ENCODE measurements at places on chromosomes 3 and 15. TPM values are rescaled to one million over a fixed set of nuclear protein-coding genes. Genes with fewer than 3 reads are reported as not detected.

Gene ECE2
- total RNA-seq = not detected

- H3K4me1 ChIP-seq = peaks cover 3% of the 10 kb centered on the region
- no peak overlapping the region for H3K27ac ChIP-seq
- no peak for DNase-seq
- H3K27me3 ChIP-seq = peaks cover 2% of the 10 kb centered on the region
- peaks cover 10% of the 10 kb centered on the region for H3K36me3 ChIP-seq
These were observed 132.4 kb upstream of the LPP start for GRCh38 chr3:188021502-188022040.

Gene ZIC4
- not detected for total RNA-seq

- H3K4me3 ChIP-seq = no peak overlapping the region
- no peak for DNase-seq
- H3K27ac ChIP-seq = no peak overlapping the region
- H3K36me3 ChIP-seq = no peaks in the 10 kb centered on the region
These were observed 32.3 kb upstream of the DUT start for GRCh38 chr15:48298914-48299313.

- no peaks in the 10 kb centered on the region for H3K27me3 ChIP-seq
- peaks cover 12% of the 10 kb centered on the region for H3K4me1 ChIP-seq
- no peak for DNase-seq
These were observed 239.1 kb downstream of the ISL2 start for GRCh38 chr15:76575679-76576078.

Gene SI
- total RNA-seq = not detected

Measured in activated naive CD8-positive, alpha-beta T cell treated with anti-CD3 and anti-CD28 coated beads, Interleukin-2, amount 10 ng/mL, durations not matched to agents 7 days and 5 days (primary cell).